ENCODE measurements at places on chromosomes 2 and 18.

DNA sequence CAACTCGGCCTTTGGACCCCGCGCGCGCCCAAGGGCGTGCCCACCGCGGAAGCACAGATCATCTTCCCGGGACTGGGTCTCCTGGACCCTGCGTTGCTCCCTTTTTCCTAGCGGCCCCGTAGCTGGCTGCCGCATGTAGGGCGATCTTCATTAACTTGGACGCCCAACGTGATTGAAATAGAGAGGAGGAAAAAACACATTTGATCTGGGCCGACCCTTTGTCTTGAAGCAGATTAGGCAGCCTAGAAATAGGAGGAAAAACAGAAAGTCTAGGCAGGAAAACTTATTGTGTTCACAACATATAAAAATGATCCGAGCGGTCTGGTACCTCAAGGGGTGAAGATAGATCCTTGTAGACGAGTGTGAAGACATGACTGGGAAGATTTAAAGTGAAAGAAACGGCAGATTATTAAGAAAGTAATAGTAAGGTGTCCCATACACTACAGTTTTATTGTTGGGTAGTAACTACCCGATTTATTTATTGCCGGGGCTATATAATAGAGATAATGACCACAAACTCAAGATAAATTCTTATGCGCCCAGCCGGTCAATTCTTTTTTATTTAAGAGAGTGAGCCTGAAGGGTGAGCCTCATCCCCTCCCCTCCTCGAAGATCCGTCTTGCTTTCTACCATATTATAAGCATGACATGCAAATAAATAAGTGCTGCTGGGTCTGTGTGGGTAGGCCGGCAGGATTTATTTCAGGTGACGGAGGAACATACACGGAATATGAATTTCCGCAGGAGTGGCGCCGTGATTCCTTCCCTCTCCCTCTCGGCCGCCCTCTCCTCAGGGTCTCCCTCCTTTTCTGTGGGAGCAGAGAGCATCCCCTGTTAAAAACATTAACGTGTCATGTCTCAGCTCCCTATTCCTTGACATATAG lies 147.4 kb downstream of the MEIS1 start:
- no peak for DNase-seq

- DNase-seq = no peak
Measured at GRCh38 chr2:209600341-209601171, 171.1 kb upstream of the UNC80 start.

DNA sequence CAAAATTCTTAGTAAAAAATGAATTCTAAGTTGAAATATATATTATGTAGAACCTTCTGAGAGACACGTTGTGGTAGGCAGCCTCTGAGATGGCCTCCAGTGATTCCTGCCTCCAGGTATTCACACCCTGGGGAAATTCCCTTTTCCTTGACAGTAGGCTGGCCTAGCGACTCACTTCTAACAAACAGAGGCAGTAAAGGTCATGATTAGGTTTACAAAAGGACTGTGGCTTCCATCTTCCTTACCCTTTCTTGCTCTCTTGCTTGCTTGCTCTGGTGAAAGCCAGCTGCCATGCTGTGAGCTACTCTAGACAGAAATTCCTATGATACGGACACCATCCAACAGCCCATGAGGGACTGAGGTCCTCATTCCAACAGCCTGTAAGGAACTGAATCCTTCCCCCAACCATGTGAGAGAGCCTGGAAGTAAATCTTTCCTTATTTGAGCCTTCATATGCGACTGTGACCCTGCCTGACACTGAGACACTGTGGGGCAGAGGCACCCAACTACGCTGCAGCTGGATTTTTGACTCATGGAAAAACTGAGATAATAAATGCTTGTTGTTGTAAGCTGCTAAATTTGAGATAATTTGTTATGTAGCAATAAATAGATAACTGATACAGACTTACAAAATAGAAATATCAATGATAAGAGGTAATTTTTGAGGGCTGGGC lies 32.7 kb upstream of the SERTAD2 start:
- DNase-seq = no peak

DNA sequence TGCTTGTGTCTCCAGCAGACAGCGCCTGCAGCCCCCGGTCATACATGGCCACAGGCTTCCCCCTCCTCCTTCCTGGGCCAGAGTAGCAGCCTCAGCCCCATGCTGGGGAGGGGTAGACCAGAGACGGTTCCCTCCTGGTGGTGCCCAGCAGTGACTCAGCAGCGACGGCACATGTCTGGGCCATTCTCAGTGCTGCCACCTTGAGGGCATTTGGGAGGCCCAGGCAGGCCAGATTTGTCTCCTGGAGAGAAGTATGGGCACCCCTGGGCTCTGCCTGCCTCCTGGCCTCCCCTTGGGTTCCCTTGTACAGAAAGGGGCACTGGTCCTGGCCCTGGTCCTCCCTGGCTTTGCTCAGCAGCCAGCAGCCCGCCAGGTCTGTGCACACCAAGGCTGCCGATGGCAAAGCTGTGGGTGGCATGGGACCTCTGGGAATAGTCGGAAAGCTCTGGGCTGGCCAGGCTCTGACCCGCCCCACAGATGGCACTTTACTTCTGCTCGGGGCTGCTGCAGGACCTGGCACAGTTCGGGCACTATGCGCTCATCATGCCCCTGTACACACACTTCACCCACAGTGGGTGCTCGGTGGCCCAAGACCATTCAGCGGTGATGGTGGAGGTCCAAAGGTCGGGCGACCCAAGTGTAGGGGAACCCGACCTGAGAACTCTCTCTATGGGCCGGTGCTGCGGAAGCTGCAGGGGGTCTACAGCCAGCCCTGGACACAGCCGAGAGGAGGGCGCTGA lies 11.4 kb upstream of the ALPI start:
- peak; percentile 45 for DNase-seq

DNA sequence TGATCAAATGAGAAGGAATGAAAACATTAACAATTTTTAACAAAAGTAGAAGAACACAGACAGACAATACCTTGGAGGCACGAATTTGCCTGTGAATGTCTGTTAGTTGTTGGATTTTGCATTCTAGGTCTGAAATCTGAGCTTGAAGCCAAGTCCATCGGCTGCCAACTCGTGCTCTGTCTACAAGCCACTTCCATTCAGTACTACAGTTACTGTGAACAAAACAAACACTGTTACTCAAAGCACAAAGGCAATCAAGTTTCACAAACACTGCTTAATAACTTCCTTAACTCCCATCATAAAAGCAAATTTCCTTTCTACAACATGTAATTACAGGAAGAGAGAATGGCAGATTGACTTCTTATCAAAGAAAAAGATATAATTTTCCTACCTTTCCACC lies 42.2 kb downstream of the KANSL1L start:
- no peak for DNase-seq

DNA sequence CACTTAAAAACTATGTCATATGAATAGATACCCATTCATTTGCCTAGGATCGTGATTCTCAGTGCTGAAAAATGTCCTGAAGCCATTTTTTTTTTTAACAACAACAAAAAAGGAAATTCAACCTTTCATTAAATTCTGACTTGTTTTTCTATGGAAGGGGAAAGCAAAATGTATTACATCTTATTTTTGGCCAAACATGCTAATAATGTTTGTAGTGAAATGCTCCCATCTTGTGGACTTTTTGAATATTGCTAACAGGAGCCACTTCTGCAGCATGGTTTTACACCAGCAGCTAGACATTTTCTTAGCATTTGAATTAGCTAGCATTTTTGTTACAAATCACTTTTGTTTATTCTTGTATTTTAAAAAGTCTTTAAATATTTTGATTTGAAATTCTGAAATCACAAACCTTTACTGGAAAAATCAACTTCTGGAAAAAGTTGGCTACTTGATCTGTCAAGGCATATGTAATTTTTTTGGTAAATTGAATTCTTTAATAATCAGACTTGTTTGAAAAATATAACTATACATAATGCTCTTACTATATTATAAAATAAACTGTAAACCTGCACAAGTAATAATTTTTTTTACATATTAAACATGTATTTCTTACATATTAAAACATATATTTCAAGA lies 75.8 kb downstream of the KIDINS220 start:
- no peak for DNase-seq

DNA sequence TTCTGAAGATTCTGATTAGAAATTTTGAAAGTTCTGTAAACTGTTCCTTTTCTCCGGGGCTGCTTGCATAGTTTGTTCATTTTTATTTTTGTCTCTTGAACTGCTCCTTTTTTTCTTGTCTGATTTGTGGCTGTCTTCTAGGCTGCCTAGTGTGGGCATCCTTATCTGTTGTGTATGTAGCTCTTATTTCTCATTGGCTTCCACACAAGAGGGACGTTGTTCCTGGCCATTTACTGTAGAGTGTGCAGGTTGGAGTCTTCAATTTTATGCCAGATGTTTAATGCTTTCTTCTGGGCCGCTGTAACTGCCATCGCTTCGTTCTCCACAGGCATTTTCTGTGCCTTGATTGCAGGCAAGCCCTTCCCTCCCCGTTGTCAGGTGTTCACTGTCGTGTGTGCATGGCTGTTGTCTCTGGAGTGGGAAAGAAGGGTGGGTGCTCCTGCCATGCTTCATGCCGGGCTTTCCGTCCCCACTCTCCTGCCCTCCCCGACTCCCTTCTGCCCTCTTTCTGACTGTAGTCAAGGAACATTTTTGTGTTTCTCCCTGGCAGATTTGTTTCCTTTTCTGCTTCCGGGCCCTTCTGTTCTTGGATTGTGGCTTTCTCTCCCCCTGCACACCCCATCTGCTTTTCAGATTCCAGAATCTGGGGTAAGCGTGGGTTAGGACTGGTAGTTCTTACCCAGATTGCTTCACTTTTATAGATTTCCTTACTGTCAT lies 15.5 kb downstream of the CEP192 start:
- no peak for DNase-seq

GRCh38 chr2:18926631-18927524 lies 337.5 kb upstream of the NT5C1B start:
- no peak for DNase-seq

DNA sequence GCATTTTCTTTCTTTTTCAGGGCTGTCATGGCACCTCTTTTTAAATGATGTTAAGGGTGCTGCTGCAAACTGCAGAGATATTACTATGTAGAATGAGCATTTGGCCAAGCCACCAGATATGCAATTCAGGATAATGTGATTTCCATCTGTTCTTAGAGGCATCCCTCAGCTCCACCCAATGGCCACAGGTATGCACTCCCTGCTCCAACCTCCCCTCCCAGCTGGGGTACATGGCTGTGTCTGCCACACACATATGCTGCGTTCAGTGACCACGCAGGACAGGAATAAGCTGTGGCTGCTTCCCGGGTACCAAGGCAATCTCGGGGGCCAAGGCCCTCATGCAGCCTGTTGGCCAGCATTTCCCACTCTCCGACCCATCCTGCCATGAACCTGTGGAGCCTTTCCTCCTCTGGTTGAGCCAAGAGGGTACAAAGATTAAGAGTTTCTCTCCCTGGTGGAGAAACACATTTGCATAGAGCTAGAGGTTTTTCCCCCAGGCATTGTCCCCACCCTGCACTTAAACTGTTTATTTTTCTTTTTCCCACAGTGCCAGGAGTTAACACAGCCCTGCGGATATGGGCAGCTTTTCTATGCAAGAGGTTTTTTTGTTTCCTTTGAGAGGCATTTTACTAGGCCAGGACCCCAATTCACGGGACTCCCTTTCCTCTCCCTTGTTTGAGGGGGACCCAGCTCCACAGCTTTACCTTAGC lies 147.0 kb downstream of the GCA start:
- DNase-seq = no peak

DNA sequence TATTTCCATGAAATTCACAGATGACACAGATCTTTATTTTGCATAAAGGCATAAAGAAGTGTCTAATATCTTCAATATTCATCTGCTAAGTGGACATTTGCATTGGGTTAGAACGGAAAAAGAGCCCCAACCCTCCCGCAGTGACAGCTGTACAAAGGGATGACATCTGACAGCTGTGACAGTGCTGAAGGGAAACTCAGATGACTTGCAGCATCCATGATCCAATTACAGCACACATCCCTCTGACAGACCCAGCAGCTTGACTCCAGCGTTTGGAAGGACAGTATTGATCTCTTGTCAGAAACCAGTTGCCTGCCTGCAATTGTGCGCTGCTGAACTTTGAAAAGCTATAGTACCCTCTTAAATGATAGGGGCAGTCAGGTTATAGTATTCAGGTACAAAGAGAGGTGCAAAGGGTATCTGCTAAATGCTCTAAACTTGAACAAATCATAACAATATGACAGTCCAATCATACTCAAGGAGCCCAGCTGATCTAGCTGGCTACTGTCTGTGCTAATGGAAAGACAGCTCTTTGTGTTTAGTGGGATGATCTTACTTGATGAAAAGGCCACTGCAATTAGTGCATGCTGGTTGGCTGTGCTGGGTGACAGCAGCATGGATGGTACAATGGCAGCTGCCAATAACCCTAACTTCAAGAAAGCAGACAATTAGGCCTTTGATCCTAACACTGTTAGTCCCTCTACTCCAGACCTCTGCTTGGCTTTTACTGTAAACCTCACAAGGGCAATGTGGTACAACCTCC lies 599.2 kb downstream of the NR4A2 start:
- no peak for DNase-seq

GRCh38 chr2:241946306-241947003 lies 76.9 kb downstream of the RTP5 start:
- DNase-seq = no peak

Data from CD4-positive, alpha-beta T cell treated with Interleukin-6 at 100 ng/mL for 8 hours (primary cell).